ENCODE measurements at places on chromosomes 5 and 9.

DNA sequence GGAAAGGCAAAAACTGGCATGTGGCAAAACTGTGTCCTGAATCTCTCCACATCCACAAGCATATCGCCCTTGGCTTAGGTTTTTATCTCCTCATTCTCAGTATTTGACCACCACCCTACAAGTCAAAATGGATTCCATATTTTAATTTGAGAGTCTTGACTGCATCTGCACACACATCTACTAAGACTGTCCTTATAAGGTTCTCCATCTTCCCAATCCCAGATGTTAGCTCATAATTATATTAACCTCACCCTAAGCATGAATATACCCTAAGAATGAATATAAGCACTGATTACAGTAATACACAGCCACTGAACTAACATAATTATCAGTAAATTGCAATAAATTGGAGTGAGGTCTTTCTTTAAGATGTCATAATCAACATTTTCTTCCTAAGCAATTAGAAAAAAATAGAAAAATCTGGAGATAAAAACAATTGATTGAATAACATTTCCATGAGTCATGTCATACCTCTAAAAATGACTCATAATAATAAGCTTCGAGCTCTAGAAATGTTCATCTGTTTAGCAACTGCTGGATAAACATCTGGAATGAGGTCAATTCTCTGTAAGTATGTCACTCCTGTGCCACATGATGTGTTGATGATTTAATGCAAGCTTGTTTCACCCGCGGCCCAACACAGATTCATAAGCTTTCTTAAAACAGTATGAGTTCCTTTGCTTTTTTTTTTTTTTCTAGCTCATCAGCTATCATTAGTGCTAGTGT lies 39.9 kb upstream of the PAM start:
- DNase-seq = no peak

DNA sequence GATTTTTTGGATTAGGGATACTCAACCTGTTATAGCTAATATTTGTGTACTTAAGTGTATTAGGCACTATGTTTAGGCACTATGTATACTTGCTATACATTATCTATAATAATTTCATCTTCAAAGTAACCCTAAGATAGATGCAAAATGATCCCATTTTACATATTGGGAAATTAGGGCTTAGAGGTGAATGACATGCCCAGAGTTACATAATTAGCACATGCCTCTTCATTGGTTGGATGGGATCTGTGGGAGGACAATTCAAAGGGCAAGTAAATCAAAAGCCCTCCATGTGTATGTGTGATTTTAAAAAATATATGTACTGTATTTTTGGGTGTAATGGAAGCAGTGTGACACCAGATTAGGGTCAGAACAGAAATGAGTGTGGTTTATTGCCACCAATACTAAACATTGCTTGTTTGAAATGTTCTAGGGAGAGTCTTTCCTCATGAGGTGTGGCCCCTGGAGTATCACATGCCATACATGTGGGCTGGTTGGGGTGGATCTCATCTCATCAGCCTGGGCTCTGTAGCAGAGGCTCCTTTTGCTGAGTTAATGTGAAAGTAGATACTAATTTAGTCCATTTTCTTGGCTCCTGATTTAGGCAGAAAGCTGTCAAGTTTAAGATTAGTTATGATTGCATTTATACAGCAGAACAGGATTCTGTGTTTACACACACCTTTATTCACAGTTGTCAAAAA lies 5.5 kb downstream of the C9orf85 start:
- DNase-seq = no peak

DNA sequence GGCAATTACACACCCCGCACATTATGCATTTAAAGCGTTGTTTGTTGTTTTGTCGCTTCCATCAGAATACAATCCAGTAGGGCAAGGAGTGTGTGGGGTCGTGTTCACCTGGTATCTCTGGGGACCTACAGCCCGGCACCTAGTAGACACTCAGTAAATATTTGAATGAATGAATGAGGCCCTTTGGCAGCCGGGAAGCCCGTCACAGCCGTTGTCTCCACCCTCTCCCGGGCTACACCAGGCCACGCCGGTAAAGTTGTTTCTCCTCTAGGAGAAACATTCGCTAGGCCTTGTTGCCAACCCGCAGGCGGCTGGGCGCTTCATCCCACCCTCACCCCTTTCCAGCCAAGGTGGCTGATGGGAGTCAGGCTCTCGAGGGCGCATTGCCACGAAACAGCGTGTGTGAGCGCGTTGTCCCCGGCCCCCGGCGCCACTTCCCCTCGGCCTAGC lies 876 bp upstream of the JAK2 start:
- DNase-seq = no peak

DNA sequence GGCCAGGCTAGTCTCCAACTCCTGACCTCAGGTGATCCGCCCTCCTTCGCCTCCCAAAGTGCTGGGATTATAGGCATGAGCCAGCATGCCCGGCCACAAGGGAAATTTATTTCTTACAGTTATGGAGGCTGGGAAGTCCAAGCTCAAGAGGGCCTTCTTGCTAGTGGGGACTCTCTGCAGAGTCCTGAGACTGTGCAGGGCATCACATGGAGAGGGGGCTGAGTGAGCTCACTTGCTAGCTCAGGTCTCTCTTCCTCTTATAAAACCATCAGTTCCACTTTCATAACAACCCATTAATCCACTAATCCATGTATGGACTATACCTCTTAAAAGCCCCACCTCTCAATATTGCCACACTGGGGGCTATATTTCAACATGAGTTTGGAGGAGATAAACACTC lies 5.1 kb upstream of the SPIN1 start:
- no peak for DNase-seq

GRCh38 chr5:141695627-141696215 lies 13.7 kb upstream of the ARAP3 start:
- DNase-seq = no peak

DNA sequence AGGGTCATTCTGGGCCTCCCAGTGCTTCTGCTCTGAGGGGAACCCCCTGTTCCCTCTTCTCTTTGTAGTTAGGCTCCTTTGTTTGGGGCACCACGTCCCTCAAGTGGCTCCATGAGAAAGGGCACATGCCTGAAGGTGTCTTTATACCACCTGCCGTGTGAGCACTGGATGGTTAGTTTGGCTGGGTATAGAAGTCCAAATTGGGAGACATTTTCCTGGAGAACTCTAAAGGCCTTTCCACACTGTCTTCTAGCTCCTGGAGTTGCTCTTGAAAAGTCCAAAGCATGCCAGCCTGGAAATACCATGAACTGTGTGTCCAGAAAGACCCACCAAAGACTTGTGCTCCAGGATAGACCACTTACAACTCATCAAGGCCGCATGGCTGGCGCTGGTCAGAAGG lies 11.1 kb upstream of the CCDC187 start:
- no peak for DNase-seq

DNA sequence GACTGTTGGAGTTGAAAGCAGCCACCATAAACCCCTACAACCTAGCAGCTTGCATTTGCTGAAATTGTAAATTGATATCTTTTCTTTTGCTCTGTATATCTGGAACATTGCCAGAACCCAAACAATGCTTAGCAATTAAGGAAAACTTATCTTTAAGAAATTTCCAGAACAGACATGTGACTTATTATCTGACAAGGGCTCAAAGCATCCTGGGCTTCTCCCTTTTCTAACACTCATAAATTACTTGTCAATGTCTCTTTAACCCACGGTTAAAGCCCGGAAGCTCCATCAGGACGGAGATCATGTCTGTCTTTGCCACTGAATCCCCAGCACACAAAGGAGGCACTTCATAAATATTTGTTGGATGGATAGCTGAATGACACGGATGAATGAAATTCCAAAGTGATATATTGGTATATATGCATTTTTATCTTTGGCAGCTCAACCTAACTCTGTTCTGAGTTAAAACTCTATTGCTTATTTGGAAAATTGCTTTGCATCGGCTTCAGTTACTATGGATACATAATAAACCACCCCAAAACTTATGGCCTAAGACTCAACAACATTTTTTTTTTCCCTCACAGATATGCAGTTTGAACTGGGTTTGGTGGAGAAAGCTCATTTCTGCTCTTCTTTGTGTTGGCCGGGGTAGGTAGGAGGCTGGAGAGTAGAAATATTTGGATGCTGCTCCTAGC lies 103.1 kb upstream of the CLINT1 start:
- DNase-seq = no peak

GRCh38 chr9:115171921-115172388 lies 54.0 kb upstream of the TNC start:
- no peak for DNase-seq

GRCh38 chr5:96008487-96008886 lies 46.8 kb upstream of the ELL2 start:
- no peak for DNase-seq

DNA sequence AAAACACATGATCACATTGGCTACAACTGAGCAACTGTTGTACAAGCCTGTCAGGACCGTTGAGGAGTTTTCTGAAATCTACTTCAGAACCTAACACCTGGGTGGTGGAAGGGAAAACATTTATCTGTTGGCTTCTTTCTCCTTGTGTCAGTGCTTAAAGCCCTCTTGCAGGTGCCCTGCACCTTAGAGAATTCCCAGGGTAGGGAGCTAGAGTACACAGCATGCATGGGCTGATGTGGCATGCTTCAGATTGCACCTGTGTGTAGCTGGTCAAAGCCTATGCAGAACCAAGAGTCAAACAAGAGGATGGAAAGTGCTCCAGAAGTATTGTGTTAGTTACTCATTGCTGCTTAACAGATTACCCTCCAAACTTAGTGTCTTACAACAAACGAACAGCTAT lies 33.6 kb upstream of the ZBED3 start:
- DNase-seq = no peak

DNA sequence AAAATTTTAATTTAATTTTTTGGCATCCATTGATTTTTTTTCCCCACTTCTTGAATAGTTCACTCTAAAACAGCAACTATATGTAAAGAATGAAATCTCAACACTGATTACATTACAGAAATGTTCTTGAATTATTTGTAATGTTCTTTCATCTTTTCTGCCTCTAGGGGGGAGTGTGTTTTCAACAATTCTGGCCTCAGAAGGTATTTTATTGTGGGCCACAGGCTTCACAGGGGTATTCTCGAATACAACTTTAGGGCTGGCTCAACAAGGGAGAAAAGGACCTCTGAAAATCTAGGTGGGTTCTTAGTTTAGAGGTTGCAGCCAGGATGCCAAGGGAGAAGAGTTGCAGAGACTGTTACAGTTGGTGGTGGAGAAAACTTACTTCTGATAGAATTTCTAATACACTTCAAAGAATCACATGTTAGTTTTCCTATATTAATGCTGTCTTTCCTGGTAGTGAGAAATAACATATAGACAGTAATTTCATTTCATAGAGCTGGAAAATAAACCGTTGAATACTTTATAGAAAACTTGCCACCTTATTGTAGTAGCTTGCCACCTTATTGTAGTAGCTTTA lies 3.6 kb upstream of the NPR3 start:
- no peak for DNase-seq

DNA sequence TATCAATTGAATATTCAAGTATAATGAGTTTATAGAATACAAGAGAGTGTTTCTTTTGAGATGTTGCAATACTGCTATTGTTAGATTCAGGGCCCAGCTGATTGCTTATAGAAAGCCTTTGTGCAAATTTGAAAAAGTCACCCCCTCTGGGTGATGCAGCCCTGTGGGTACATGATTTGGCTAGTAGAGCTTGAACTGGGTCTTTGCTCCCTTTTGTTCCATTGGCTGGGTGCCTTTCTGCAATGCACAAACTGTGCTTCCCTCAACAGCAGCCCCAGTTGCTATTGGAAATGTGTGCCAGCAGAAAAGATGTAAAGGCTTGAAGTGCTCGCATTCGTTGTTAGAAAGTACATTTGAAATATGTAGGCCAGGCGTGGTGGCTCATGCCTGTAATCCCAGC lies 61.8 kb upstream of the CEMIP2 start:
- DNase-seq = no peak

DNA sequence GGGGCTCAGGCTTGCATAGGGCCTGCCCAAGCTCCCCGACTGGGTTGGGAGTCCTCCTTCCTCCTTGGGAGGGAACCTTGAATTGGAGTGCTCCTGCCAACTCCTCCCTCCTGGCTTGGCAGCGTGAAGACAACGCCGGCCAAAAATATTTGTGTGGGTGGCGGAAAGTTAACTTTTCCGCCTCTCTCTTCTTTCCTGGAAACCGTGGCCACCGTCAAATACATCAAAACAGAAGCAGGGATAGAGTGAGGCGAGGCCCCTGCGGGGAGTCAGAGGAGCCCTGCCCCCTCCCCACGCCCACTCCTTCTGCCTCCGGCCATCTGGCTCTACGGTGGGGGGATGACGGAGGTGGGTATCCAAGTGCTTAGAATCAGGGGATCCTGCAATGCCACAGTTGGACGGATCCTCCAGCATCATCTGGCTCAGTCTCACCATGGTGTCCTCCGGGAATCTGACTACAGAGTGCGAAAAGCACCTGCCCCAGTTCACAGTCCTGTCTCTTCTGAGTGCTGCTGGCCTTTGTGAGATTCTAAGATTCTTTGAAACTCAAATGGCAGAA lies 25.2 kb upstream of the SYNPO start:
- peak; percentile 75 for DNase-seq

DNA sequence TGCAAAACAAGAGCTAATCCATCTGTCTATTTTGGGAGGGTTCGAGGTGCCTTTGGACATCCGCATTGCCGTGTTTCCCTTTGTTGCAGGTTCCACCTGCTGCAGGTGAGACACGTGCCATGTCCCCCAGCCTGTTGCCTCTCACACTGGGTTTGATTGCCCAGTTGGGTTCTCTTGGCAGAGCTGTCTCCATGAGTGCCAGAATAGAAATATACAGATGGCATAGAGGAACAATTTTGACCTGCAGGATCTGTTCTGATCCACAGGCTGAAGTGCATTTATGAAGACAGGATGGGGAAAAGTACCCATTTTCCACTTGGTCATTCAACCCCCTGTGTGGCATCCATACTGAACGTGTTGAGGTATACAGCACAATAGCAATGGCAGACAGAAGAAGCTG lies 178.1 kb downstream of the SGCD start:
- DNase-seq = no peak

DNA sequence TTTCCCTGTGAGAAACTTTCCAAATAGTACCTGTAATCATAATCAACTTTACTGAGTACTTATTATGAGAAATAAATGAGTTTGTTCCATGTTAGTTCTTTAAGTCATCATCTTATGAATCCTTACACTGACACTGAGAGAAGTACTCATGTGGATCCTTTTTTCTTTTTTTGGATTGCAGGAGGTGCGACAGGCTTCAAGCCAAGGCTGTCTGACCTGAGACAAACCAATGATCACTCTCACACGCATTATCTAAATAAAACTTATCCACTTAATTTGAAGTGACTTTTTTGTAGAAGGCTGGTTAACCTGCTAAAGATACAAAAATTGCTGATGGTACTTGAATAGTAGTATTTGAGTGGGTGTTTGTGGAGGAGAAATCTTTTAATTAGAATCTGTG lies 39.5 kb downstream of the JAKMIP2 start:
- no peak for DNase-seq
